ENCODE measurements at places on chromosomes 16 and 17.

DNA sequence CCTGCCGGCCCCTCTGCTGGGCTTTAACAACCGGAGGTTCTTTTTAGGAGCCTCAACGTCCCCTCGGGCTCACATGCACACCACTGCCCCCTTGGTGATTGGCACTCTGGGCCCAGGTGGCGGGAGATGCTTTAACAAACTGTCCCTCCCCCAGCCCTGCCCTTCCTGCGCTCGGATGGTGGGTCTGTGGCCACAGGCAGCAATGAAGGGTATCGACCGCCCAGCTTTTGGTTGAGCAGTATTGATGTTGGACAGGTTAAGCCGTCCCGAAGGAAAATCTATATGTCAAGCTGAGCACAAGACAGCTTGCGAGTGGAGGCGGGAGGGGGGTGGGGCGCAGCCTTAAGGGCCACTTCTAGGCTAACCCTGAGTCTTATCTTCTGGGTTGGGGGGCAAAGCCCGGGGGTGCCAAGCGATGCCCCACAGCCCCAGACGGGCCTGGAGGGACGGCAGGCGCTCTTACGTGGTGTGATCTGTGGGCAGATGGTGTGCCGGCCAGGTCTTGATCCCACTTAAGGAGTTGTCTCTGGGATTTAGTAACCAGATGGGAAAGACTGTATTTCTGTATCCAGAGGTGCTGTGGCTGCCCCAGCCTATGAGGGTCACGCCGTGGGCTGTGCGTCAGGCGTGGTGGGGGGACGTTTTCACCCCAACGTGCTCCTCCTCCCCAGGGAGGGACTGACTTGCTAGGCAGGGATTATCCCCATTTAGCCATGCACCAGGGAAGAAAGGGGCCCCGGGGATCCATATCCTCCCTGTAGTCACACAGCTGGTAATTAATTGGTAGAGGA, 6.2 kb downstream of the GSE1 start:
- DNase-seq = no peak

GRCh38 chr16:68126395-68126794, 41.2 kb downstream of the NFATC3 start:
- no peak for DNase-seq

- no peak for DNase-seq
Measured at GRCh38 chr17:47844227-47844626, 3.2 kb upstream of the SCRN2 start.

GRCh38 chr17:22512997-22513538, 820.7 kb downstream of the KCNJ18 start:
- DNase-seq = no peak

DNA sequence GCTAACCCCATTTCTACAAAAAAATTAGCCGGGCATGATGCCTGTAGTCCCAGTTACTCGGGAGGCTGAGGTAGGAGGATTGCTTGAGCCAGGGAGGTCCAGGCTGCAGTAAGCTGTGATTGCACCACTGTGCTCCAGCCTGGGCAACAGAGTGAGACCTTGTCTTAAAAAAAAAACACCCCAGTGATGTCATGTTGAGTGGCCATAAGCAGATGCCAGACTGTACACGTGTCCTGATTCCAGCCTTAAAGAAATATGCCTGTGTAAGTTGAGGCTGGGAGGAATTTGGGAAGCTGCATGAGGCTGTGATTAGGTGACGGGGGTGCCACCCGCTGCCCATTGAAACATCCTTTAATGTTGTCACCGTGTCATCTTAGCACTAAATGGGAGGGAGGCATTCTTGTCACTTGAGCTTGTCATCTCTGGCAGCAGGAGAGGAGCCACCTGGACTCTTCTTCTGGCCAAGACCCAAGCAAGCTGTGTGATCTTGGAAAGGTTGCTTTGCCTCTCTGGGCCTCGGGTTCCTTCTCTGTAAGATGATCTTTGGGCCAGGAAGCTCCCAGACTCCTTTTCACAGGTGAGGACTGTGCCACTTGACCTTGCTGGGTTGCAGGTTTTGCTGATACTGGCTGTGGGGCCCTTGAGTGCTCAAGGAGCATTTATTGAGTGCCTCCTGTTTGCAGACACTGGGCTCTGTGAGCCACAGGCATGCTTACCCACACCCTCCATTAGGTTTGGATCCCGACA, 98.3 kb upstream of the CIBAR2 start:
- no peak for DNase-seq
